ENCODE measurements at places on chromosomes 6 and 20.

GRCh38 chr6:168358842-168359420 lies 39.4 kb upstream of the DACT2 start:
- no peak for DNase-seq

DNA sequence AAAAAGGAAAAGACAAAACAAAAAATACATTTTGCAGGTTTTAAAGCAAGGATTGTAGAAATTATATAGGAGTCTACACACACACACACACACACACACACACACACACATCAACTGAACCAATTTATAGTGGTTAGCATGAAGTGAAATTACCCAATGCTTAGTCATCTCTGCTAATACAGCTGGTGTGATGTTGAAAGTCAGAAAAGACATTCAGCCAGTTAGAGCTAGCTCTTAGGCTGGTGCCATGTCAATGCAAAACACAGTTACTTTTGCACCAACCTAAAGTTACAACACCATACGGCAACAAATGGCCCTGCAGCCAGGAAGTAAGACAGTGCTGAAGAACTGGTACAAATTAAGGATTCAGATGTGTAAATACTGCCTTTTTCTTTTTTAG lies 15.2 kb downstream of the FAM210B start:
- no peak for DNase-seq

DNA sequence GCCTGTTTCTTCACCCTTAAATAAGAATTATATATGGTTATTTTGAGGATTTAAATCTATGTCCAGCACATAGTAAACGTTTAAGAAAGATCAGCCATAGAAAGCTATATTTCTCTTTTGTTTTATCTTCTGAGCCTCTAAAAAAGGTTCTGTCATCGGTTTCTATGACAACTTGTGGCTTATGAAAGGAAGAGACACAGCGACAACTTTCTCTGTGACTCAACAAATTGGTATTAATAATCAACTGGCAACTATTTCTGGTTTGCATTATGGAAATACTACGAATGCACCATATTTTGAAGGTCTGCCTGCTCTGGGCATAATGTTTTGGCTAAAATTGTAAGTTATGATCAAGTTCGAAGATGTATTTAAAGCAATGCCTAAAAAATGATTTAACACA lies 751.0 kb downstream of the CD109 start:
- no peak for DNase-seq

- DNase-seq: no peak
These were observed 118.5 kb upstream of the JAG1 start for GRCh38 chr20:10792291-10792690.

- DNase-seq: no peak
These were observed 183.1 kb downstream of the UBE3D start for GRCh38 chr6:82882363-82883023.

DNA sequence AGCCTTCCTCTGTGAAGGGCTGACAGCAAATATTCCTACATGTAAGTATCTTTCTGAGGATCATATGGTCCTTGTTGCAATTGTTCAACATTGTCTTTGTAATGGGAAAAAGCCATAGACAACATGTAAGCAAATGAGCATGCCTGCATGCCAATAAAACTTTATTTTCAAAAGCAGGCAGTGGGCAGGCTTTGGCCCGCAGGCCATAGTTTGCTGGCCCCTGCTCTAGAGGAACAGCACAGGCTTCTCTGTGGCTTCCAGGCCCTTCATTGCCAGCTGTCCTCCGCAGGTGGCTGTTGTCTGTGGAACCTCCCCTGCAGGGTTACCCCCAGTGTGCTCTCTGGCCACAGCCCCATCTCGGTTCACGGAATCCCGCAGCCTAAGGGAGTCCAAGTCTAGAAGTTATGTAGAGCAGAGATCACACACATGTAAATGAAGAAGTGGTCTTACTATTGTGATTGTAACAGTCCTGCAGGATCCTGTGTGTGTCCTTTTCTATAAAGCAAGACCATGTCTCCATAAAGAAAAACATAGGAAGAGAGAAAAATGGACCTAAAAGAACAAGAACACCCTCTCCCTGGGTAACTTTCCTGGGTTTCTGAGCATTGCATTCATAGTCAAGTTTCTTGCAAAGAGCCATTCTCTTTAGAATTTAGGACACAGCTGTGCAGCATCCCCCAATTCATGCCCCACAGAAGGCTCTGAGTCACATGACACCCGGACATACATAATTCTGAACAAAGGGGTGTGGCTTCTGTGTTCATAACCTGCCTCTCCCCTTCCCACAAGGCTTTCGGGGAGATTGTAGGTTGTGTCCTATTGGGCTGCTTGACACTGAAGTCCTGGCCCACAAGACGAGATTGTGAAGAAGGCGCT lies 10.0 kb downstream of the UNC93A start:
- DNase-seq: no peak

GRCh38 chr20:53900380-53900999 lies 169.9 kb downstream of the BCAS1 start:
- DNase-seq: no peak

DNA sequence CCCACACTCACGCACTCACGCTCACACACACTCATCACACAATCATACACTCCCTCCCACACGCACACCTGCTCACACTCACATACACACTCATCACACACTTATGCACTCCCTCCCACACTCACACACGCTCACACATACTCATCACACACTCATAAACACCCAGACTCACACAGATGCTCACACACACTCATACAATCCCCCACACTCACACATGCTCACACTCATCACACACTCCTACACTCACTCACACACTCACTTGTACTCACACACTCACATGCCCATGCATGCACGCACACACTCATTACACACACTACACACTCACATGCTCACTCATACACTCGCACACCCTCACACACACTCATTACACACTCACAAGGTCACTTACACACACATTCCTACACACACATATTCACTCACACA lies 131.1 kb upstream of the PDE10A start:
- DNase-seq: no peak

DNA sequence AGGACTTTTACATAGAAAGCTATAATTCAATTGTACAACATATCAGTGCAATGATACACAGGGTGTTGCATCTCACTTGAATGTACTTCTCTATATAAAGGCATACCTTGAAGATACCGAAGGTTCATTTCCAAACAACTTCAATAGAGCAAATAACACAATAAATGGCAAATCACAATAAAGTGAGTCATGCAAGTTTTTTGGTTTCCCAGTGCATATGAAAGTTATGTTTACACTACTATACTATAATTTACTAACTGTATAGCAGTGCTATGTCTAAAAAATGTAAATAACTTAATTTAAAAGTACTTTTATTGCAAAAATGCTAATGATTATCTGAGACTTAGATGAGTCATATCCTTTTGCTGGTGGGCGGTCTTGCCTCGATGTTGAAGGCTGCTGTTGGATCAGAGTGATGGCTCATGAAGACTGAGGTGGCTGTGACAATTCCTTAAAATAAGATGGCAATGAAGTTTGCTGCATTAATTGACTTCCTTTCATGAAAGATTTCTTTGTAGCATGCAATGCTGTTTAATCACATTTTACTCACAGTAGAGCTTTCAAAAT lies 188.8 kb downstream of the TASP1 start:
- DNase-seq: no peak

DNA sequence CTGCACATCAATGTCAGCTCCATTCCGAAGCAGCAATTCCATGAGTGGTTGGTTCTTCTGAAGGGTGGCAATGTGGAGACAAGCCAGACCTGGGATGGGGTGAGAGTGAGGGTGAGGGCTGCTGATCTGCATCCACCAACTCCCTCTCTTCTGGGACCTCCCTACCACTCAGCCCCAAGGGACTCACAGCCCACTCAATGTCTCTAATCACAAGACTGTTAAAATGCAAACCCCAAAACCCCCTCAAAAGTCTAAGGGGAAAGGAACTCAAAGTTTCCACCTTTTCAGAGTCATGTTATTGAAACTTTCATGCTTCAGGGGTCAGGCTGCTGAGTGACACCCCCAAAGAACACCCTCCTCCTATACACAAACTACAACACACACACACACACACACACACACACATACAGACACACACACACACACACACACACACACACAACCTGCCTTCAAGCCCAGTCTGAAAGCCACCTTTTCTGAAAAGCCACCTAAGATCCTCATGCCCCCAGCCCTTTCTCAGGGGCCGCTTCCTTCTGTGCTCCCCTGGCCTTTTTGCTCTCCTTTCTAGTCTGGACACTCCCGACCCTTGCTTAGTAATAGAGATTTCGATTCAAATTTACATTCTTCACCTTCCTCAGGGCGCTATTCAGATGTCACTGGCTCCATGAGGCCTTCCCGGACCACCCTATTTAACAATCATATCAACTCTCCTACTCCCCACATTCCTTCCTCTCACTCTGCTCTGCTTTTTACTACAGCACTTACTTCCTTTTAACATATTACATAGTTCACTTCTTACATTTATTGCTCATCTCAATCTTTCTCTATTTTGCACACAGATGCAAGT lies 3.3 kb upstream of the SLC35B2 start:
- no peak for DNase-seq

DNA sequence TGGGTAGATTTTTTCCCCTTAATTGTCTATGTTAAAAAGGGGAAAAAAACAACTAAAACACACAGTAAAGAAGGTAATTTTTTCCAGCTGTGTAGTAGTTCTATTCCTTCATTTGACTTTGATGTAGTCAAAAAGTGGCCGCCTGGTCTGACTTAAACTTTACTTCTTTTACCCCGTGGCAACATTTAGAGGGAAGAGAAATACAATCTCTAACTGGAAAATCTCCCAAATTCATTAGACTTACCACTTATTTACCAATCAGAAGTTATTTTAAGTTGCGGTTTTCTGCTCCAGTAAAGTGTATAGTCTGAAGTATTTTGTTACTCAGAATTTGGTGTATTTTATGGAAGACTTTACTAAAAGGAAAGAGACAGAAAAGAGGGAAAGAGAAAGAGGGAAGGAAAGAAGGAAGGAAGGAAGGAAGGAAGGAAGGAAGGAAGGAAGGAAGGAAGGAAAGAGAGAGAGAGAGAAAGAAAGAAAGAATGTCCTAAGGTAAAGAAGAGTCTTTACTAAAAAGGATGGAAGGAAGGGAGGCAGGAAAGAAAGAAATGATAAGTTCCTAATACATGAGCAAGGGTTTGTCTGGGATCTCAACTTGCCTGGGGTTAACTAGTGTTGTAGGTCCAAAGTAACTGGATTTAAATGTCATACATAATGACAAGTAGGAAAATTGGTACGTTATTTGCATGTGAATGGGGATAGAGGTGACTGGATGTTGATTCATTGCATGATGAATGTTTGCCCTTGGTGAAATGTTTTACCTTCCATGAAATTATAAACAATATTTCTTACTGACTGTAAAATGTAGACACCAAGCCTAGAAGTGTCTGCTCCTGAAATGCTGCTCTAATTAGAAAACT lies 135.1 kb downstream of the SAMD5 start:
- DNase-seq: no peak

DNA sequence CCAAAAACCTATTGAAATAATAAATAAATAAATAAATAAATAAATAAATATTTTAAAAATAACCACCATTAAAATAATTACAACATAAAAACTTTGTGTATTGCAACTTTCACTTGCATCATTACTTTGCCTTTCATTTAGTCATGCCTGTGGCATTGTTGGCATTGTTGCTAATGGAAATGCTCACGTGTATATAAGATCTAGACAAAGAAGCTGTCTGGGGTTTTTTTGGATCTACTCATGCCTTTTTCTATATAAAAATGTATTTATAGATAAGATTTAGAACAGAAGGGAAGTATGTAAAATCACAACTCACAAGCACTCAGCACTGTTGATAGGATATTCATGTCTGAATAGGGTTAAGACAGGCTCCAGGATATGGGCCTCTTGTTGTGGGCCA lies 27.9 kb downstream of the GFRA4 start:
- no peak for DNase-seq

- DNase-seq: no peak
These were observed 1383.5 kb upstream of the DEFB115 start for GRCh38 chr20:29873946-29874345.

GRCh38 chr20:1402149-1402548 lies 9.3 kb upstream of the FKBP1A start:
- no peak for DNase-seq

DNA sequence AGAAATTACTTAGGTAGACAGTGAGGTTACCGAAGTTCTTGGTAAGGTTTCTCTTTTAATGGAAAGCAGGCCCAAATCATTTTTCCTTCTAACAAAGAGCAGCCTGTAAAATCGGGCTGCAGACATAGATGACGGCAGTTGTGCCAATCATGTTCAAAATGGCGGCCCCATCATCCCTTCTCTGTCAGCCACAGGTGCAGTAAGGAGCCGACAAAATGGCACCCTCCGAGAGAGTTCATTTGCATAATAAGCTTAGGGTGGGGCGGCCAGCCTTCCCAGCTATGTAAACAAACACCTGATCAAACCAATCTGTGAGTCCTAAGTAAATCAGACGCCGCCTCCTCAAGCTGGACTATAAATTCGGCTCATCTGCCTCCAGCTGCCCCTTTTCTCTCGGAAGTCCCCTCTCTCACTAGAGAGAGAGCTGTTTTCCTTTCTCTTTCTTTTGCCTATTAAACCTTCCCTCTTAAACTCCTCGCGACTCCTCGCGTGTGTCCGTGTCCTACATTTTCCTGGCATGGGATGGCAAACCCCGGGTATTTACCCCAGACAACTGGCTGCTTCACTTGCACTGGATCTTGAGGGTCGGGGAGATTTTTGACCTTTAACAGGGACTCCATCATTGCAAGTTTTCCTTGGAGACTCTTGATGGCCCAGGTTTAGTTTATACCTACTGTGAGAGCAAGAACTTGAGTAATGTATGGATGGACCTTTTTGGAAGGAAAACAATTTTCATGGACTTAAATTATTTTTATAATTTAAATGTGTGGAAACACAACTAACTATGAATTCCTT lies 8.9 kb upstream of the DDR1 start:
- DNase-seq: no peak

GRCh38 chr6:76026101-76026500 lies 46.4 kb downstream of the IMPG1 start:
- no peak for DNase-seq

DNA sequence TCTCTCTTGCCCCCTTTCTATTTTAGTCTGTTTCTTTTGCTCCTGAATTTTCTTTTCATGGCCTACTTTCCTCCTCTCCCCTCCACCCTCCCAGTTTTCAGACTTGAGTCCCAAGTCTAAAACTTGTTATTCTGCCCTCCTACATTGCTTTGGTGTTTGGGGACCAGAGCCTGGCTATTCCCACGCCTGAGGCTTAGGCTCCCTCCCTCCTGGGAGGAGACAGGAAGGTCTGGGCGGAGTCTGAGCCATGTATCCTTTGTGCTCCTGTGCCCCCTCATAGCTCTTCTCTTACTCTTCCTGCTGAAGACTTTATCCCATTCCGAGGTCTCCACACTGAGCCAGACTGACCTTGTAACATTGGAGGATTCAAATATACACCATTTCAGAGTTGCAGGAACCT lies 69.5 kb downstream of the DAAM2 start:
- no peak for DNase-seq

DNA sequence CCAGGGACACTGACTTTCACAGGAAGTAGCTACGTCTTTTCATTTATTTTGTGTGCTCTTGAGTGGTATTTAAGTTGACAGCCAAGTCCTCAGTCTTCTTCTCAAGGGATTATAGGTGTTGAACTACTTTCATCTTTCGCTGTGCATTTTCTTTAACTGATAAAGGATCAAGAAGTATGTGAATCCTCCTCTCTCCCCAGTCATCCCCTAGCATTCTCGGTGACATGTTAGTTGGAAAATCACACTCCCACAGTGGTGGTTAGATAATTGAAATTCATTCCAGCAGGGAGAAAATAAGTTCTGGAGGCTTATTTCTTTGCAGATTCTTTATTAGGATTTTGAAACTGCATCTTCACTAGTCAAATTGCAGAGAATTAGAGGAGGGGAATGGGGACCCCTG lies 569.4 kb downstream of the MEI4 start:
- no peak for DNase-seq

GRCh38 chr20:61567204-61567603 lies 315.1 kb downstream of the CDH4 start:
- no peak for DNase-seq
